ENCODE measurements at places on chromosomes 1 and 21.

DNA sequence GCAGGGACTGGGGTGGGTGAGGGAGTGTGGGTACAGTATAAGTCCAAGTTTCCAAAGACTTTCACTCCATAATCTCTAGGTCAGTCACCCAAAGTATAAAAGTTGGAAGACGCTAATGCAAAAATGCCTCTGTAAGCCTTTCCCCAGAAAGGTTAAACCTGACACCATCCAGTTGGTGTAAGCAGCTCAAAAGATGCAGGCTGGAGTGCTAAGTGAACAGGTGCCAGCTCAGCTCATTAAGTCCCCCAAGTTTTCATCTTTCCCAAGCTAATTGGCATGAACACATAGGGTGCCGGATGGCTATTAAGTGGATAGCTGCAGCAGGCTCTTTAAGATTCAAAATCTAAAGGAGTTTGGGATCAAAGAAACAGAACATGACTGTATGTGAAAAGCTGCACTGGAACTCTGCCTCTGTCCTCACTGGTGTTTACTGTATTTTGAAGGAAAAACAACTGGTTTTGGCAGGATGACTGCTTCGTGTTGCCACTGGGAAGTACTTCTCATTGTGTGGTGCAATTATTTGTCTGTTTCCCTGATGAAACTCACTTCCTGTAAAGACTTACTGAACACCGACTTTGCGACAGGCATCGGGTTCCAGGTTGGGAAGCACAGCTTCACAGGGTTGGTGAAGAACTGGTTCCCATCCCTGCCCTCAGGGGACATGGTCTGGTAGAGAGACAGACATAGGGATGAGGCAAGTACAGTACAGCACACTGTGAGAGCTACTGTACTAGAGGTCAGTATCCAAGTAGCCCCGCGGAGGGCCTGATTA, 152.7 kb downstream of the DAB1 start:
- no peak for DNase-seq

- DNase-seq: peak; percentile 26
Measured at GRCh38 chr1:154819628-154820590, 50.2 kb downstream of the KCNN3 start.

- DNase-seq: no peak
Measured at GRCh38 chr1:97610748-97611147, 310.1 kb downstream of the DPYD start.

DNA sequence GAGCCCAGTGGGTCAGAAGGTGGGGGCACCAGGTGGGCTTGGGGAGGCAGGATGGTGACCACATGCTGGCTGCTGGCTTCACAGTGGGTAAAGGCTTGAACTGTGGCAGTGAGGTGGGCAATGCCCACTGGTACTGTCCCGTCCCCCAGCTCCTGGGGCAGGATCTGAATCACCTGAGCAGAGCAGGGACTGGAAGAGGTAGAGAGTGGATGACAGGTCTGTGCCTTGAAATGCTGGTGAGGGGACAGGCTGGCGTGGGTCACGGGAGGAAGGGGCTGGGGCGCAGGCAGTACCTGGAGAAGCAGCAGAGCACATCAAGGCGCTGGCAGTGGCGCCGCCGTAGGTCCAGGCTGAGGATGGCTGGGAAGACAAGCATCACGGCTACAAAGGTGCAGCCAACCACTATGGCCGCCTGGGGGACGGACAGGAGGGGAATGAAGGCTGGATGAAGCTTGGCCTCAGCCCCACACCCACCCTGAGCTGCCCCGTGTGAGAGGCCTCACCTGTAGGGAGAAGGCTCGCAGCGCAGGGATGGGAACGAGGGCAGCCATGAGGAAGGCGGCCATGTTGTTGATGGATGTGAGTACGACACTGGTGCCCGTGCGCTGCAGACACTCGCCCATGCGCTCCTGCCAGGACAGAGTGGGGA, 14.9 kb downstream of the PTCH2 start:
- no peak for DNase-seq

- no peak for DNase-seq
Measured at GRCh38 chr1:24893431-24893830, 36.6 kb downstream of the RUNX3 start.

- DNase-seq: peak; percentile 42
Measured at GRCh38 chr21:25371841-25372425, 235.3 kb downstream of the MRPL39 start.

DNA sequence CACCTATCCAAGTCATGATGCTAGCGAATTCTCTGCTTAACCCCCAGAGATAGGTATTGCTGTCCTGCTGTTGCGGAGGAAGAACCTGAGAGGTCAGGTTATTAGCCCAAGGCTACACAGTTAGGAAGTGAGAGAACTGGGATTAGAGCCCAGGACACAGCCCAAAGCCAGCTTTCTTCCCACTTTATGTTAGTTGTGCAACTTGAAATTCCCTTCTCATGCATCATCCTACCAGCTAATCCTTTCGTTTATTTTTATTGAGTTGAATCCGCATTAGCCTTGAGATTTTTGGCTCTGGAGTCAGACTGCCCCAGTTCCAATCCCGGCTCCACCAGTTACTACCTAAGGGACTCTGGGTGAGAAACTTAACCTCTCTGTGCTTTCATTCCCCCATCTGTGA, 65.4 kb downstream of the PLEKHA6 start:
- DNase-seq: peak; percentile 97

- no peak for DNase-seq
Measured at GRCh38 chr1:1920608-1921458, 1.8 kb upstream of the TMEM52 start.
